ENCODE measurements at places on chromosomes 2 and 18.

DNA sequence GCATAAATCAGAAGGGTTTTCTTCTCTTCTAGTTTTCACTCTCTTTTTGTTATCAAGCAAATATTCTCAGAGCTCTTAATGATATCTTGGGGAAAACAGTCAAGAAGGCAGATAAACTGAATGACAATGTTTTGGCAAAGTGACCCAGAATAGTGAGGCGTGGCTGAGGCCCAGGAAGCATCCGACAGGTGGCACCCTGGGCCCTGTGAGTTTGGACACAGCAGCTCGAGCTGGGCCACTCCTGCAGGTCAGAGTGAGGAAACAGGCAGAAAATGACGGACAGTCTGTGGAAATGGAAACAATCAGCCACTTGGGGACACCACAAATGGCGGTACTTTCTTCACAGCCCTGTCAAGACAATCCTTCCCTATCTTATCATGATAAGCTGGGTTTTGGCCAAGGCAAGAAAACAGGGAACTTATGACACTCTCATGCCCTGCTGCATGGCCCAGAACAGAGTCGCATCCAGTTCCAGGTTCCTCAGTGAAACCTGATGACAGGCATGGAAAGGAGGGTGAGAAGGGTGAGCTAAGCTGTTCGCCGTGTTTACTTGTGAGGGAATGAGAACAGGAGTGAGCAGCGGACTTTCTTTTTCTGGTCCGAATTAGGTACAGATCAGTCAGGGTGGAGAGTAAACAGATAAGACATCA is 32.1 kb downstream of the MRPL44 start:
- no peak for DNase-seq

GRCh38 chr2:113251118-113251517 is 27.6 kb downstream of the PAX8 start:
- no peak for DNase-seq

DNA sequence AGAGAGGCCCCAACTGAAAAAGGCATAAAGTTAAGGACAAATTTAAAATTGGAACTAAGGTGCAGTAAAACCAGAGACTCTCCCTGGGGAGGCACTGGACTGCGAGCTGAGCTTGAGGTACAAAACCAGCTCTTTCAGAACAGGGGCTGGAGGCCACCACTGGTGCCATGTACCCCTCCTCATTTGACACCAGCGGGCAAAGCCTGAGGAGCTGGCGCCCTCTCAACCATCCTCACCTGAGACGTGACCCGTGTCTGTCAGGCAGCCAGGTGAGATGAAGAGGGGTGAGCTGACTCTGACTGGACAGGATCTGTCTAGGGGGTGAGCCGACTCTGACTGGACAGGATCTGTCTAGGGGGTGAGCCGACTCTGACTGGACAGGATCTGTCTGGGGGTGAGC is 68.5 kb downstream of the TMEM18 start:
- DNase-seq = no peak

- DNase-seq = peak; percentile 18
Measured at GRCh38 chr2:146523196-146523595, 1321.6 kb upstream of the ACVR2A start.

DNA sequence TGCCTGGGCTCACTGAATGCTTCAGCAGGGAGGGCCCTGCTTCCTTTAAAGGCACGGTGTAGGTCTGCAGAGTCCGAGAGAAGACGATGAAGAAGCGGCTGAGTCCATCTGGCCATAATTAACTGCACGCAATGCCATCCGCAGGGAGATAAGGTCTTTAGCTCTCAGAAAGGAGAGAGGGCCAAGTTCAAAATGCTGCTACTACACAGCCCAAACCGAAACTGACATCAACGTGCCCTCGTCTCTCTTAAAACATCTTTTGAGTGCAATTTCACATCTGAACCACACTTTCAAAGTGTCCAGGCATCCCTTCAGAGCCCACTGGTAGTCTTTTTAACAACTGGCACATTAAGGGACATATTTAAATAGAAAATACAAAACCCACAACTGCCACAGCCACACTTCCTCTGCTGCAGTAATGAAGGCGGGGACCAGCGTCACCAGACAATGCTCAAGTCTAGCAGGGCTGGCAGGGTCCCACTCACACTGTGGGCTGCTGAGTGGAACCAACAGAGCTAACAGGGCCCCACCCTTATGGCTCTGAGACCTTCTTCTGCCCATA is 35.8 kb downstream of the ST3GAL5 start:
- no peak for DNase-seq

DNA sequence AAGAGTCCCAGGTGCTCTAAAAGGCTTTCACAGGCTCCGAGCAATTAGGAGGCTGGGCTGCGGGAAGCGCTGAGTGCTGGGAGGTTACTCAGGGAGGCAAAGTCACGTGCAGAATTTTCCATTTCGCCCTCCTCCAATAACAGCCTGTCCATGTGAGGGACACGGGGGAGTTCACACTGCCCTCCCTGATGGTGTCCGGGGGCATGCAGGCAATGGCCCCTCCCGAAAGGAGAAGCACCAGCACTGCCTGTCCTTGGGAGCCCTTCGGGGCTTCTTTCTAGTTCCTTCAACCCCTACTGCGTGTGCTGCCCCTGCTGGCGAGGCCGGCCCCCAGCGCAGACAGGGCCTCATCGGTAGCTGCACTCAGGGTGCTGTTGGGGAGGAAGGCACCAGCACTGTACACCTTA is 63.1 kb upstream of the HPCAL1 start:
- no peak for DNase-seq

DNA sequence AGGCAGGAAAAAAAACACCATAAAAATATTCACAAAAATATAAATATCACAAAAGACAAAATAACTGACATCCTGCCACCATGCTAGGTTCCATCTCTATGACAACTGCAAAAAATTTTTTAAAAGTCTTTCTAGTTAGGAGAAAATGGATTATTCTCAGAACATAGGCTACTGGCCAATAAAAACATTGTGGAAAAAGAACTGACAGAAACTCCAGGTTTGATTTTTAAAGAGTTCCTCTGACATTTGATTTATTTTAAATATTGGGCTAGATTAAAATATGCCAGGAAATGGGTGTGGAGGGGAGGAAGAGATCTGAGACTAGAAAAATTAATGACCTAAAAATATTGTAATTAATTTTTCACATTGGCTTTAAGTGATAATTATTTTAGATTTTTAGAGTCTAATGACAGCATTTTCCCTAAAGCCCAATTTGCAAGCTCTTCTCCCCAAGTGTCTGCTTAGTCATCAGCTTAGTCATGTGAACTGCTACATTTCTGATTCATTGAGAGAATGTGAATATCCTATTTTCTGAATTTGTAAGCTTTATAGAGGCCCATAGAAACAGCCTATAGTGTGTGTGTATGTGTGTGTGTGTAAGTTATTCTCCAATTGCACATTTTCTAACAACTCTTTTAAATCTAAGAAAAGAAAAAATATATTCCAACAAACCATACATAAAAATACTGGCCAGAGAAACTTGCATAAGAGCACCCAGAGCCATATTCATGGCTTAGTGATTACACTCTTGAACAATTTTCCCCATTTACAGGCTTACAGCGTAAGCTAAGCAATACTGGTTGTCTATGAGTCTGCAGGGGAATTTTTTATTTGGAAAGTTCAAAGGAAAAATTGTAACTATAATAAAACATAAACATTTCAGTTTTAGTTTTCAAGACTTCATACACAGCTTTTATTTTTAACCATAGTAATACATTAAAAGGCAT is 48.4 kb downstream of the TMEFF2 start:
- no peak for DNase-seq

DNA sequence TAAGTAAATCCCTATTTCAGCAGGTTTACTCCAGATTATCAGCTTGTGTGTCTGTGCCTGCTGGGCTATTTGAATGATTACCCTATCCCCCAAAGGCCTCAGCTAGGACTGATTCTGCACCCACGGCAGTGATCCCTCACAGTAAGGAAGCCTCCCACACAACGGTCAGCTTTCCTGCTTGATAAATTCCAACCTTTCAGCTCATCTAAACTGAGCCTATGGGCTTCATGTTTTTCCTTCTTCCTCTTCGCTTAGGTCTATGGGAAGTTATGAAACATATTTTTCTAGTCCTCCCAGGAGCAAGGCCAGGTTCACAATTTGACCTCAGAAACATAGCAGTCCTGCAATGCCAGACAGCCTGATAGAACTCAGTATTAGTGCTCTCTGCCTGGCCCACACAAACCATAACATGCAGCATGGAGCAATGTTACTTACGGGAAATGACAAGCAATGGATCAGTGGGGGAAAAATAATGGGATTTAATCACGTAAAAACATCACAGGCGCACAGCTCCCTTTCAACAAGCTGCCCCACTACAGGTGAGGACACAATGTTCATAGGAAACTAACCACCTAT is 170.9 kb downstream of the ZNF521 start:
- no peak for DNase-seq

GRCh38 chr18:54852780-54853675 is 24.8 kb downstream of the RAB27B start:
- DNase-seq = no peak

DNA sequence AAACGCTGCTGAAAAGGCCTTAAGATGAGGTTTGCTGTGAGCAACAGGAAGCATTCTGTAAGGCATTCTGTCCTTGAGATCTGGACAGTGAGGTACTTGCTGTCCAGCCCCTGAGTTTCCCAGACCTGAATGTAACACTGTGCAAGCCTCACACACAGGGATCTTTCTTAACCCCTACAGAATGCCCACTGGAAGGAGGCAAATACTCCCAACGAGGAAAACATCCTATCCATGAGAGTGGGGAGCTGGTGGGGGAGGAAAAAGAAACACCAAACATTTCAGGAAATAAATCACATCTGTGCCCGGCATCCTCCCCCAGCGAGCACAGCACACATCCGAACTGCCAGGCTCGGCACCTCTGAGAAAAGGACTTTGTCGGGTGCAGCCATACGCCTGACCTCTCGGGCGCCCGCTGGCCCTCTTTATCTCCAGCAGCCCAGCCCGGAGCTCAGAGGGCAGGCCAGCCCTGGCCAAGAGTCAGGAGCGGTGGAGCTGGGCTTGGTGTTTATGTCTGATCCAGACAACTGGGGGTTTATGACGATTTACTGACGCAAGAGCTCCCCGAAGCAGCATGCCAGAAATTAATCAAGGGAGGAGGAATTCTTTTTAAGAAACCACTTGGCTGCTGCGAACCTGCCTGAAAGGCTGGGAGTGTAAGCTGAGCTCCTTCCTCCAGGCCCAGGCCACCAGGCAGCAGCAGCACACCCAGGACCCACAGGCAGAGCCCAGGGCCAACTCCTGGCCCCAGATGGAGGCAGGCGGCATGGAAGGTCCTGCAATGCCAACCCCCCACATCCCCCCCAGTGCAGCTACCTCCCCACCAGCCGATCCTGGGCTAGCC is 72.2 kb downstream of the HDAC4 start:
- no peak for DNase-seq

- no peak for DNase-seq
Measured at GRCh38 chr2:131036269-131036668, 57.0 kb downstream of the FAM168B start.

- DNase-seq = no peak
Measured at GRCh38 chr18:42159146-42159545, 204.1 kb downstream of the PIK3C3 start.

DNA sequence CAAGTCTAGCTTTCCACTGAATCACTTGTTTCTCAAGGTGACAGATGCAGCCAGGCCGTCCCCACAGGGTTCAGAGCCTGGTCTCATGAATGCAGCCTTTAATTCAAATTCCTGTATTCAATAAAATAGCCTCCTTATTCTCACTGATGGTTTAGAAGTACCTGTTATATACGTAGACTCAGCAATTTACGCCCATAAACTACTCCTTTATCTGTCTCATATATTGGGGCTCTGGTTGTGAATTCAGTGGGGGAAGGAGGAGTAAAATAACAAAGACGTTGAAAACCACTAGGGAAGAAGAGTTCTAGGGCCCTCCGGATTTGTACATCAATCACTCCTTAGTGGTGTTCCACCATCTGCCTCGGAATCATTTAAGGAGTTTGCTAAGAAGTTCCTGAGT is 1.7 kb downstream of the OBSL1 start:
- DNase-seq = no peak

GRCh38 chr2:135743860-135744259 is 2.2 kb downstream of the UBXN4 start:
- no peak for DNase-seq

GRCh38 chr2:3398857-3399256 is 19.4 kb downstream of the TRAPPC12 start:
- no peak for DNase-seq

GRCh38 chr2:150441226-150441625 is 46.2 kb downstream of the RND3 start:
- no peak for DNase-seq

DNA sequence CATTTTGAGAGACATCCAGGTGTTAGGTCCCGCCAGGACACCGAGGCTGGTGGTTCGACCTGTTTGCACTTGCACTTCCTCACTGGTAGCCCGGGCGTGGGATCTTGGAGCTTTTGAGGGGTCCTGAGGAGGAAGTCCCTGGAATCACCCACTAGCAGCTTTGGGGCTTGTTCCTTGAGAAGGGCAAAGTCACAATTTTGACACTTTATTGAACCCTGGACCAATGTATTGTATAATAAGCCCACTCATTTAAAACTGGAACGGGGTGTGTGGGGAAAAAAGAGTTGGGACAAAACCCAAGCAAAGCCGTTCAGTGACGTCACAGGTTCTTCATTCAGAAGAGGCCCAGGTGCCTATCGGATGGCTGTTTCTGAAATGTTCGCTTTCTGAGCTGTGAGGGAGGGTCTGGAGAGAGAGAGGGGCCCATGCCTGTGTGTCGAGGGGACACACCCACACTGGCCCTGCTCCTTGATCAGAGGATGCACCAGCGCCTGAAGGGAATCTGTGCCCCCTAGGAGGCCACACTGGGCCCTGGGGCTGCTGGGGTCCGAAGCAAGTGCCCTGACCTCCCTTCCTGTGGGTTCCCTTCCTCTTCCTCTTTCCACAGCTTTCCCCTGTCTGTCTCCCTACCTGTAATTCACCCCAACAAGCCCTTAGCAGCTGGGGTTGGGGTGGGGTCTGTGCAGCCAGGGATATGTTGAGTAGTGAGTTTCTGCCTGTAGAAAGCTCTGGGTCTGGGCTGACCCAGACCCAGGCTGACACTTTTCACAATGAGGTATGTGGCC is 2.6 kb downstream of the LPIN1 start:
- no peak for DNase-seq

GRCh38 chr2:10329580-10329879 is 26.8 kb downstream of the HPCAL1 start:
- no peak for DNase-seq

DNA sequence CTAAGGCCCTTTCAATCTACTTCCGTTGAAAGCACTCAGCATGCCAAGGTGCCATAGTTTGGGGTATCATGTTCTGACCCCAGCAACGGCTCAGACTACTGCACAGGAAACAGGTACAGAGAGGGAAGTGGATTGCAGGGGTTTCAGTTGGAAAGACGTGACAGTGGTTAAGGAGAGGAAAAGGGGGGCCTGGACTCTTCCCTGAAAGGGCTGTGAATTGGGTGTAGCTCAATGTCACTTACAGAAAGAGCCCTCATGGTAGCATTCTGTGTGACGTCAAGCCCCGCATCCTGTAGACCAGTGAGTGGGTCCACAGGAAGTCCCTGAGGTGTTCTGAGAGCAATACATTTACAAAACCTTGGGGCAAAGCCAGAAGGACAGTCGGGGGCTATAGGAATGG is 121.5 kb upstream of the GYPC start:
- DNase-seq = no peak

DNA sequence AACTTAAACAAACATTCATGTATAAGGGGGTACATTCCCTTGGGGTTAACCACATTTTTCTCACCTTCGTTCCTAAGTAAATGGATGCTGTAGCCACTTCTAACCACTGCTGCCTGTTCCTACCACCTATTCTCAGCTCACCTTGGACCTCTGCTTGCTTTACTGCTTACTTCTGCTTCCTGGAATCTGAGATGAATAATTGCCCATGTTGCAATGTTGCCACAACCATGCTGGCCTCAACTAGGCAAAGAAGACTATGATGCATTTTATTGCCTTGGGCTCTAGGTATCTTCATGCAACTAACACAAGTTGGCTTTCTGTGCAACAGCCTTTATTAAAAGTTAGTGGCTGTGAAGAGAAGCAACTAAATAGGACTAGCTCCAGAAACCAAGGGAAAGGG is 106.3 kb upstream of the TCF4 start:
- no peak for DNase-seq
